ENCODE measurements at places on chromosomes 11 and 22. TPM values are rescaled to one million over a fixed set of nuclear protein-coding genes. Genes with fewer than 3 reads are reported as not detected.

MRGPRX3 gene
- not detected for total RNA-seq

SLC22A25 gene
- total RNA-seq, result not detected

GRCh38 chr11:94325681-94326080 is 21.3 kb downstream of the IZUMO1R start:
- peak; percentile 67 for DNase-seq
- no peaks in the 10 kb centered on the region for H3K4me1 ChIP-seq
- H3K27me3 ChIP-seq, result peaks cover 3% of the 10 kb centered on the region

DNA sequence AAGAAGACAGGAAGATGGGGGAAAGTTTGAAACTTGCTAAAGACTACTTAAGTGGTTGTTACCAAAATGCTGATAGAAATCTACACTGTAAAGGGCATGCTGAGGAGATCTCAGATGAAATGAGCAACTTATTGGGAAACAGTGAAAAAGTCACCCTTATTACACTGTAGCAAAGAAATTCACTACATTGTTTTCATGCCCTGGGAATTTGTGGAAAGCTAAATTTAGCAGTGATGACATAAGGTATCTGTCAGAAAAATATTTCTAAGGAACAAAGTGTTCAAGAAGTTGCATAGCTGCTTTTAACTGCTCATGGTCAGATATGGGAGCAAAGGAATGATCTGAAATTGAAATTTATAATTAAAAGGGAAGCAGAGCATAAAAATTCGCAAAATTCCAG is 702.4 kb upstream of the LRRC4C start:
- no peaks in the 10 kb centered on the region for H3K27me3 ChIP-seq
- H3K27ac ChIP-seq, result no peak overlapping the region
- no peak overlapping the region for H3K4me3 ChIP-seq

GRCh38 chr11:104432981-104433380 is 269.0 kb upstream of the PDGFD start:
- no peaks in the 10 kb centered on the region for H3K4me1 ChIP-seq
- H3K36me3 ChIP-seq, result no peaks in the 10 kb centered on the region
- no peak overlapping the region for H3K27ac ChIP-seq
- H3K4me3 ChIP-seq, result no peak overlapping the region

- H3K4me3 ChIP-seq, result no peak overlapping the region
- H3K36me3 ChIP-seq, result peaks cover 24% of the 10 kb centered on the region
- no peak overlapping the region for H3K27ac ChIP-seq
- peaks cover 34% of the 10 kb centered on the region for H3K4me1 ChIP-seq
- DNase-seq, result peak; percentile 87
Observed at GRCh38 chr22:21646608-21647590, 4.8 kb downstream of the SDF2L1 start.

DNA sequence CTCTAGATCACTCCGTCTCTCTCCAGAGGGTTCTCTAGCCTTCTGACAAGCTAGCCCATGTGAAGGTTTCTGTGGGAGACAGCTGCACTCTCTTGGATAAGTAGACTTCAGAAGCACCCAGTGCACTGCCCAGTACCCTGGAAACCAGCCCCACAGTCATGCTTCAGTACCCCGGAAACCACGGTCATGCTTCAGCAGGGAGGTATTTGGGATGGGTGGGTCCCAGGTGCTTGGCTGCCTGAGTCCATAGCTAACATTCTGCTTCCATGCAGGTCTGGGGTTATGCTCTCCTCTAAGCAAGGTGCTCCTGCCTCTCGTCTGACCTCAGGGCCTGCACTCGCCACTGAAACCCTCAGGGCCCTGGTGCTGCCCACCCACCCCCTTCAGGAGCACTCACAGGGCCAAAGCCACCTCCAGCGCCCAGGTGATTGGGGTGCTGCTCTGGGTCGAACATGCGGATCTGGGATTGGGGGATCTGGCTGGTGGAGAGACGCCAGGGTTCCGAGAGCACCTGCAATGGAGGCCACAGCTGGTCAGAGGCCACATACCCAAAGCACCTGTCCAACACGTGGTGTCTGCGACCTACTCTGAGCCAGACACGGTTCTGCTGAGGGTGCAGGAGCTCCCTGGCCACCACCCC is 7.3 kb upstream of the SYCE3 start:
- H3K36me3 ChIP-seq, result peaks cover 19% of the 10 kb centered on the region
- no peaks in the 10 kb centered on the region for H3K4me1 ChIP-seq
- H3K27me3 ChIP-seq, result no peaks in the 10 kb centered on the region
- H3K27ac ChIP-seq, result no peak overlapping the region

DNA sequence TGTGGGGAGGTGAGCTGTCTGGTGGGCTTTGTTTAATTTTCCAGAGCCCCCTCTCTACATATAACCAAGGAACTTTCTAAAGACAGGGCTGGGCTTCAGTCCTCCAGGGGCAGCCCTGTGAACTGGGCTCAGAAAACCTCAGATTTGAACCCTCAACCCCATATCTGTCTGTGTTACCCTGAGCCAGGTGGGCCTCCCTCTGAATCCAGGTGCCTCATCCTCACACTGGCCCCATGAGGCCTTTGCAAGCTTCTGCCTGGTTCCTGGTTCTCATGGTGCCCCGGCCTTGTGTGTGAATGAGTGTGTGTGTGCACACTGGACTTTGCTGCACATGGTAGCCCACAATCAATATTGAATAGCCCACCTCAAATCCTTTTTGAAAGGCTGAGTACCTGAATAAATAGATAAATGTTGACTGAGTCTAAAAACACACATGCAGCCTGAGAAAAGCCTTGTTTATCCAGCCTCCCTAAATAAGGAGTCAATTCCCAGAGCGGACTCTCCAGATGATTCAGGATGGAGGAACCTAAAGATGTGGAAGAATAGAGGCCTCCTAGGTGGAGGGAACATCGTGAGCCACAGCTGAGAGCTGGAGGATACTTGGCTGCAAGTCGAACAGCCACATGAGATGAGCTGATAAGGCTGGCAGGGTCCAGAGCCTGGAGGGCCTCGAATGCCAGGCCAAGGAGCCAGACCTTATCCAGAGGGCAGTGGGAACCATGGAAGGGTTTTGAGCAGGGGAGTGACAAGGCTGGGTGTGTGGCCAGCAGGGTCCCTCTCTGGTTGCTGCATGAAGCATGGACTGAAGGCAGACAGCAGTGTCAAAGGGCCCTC is 28.1 kb upstream of the P2RY2 start:
- no peak for DNase-seq
- H3K4me3 ChIP-seq, result no peak overlapping the region
- no peaks in the 10 kb centered on the region for H3K36me3 ChIP-seq
- H3K27me3 ChIP-seq, result peaks cover 3% of the 10 kb centered on the region

SMTNL1 gene
- not detected for total RNA-seq

OSM gene
- total RNA-seq, result 39.6 TPM

FGF19 gene
- not detected for total RNA-seq

PKNOX2 gene
- not detected for total RNA-seq

DNA sequence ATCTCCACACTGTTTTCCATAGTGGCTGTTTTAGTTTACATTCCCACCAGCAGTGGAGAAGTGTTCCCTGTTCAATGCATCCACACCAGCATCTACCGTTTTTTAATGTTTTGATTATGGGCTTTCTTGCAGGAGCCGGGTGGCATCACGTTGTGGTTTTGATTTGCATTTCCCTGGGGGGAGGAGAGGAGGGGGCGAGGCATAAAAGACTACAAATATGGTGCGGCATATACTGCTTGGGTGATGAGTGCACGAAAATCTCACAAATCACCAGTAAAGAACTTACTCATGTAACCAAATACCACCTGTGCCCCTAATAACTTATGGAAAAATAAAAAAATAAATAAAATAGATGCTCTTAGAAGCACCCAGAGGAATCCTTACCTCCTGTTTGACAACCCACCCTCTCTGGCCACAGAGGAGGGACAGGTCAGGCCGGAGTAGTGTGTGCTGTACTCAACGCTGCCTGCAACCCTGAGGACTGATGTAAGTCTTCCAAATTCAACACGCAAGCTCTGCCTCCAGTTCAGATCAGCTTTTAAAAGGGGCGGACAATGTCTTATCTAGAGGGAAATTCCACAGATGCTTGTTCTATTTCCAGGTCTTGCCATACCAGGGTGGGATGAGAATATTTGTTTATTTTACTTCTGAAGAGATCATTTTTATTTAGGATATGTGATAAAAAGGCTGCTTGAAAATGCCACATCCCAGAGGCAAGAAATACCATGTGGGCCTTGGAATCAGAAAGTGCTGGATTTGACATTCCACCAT is 329.6 kb upstream of the B3GAT1 start:
- peaks cover 3% of the 10 kb centered on the region for H3K27me3 ChIP-seq
- no peak for DNase-seq
- H3K27ac ChIP-seq, result no peak overlapping the region
- H3K4me1 ChIP-seq, result no peaks in the 10 kb centered on the region
- no peak overlapping the region for H3K4me3 ChIP-seq
- H3K36me3 ChIP-seq, result no peaks in the 10 kb centered on the region

Data from activated CD4-positive, alpha-beta memory T cell treated with anti-CD3 and anti-CD28 coated beads for 36 hours (primary cell).